Activated CD4-positive, alpha-beta T cell treated with anti-CD3 and anti-CD28 coated beads, Interleukin-2, amount 50 U/mL, for 4 hours (primary cell): ENCODE measurements at places on chromosomes 11 and 22.
A peak's percentile ranks its signal among the peaks of the same experiment; 100 is the strongest.

DNA sequence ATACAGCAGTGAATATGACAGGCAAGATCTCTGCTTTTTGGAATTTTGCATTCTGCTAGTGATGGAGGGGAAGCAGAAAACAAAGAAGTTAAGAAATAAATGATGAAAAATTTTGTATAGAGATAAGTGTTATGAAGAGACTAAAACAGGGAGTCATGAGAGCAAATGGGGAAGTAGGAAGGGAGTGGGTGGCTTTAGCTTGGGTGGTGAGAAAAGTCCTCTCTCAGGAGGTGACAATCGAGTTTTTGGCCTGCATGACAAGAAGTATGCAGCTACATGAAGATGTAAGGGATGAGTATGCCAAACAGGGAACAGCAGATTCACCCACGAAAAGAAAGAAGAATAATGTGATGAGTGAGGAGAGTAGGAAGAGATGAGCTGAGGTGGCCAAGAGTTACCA, 80.7 kb upstream of the MPPED2 start:
- no peak for DNase-seq

DNA sequence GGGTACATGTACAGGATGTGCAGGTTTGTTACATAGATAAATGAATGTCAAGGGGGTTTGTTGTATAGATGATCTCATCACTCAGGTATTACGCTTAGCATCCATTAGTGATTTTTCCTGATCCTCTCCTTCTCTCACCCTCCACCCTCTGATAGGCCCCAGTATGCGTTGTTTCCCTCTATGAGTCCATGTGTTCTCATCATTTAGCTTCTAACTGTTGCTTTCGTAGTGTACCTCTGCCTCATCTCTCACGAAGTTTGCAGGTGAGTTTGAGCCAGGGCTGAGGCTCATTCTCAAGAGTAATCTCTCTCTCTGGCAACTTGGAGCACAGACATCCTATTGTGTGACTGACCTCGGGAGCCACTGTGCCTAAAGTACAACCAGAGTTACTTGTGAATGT, 4.7 kb upstream of the HBE1 start:
- no peak for DNase-seq

GRCh38 chr22:30767661-30768060, 73.0 kb downstream of the OSBP2 start:
- no peak for DNase-seq

DNA sequence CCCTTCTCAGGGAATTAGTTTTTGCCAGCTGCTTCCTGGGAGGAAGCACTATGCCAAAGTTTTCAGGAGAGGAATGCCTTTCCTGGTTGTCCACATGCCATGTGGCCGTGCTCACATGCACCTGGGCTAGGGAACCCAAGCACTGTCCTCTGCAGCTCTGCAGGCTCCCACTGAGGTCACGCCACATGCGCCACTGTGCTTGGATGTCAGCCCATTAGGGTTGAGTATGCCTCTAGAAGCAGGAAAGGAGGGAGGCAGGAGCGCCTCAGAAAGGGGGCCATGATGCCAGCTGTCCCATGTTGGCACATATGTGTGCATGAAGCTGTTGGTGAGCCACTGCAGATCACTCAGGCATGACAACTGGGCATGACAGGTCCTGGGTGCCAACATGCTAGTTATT, 81.6 kb upstream of the SUSD2 start:
- DNase-seq, result no peak

GRCh38 chr11:37632748-37633147, 1034.7 kb upstream of the RAG2 start:
- no peak for DNase-seq

GRCh38 chr11:18802381-18803257, 11.0 kb upstream of the PTPN5 start:
- DNase-seq, result peak; percentile 15

- no peak for DNase-seq
Observed at GRCh38 chr22:35301372-35301874, 1.7 kb downstream of the TOM1 start.

DNA sequence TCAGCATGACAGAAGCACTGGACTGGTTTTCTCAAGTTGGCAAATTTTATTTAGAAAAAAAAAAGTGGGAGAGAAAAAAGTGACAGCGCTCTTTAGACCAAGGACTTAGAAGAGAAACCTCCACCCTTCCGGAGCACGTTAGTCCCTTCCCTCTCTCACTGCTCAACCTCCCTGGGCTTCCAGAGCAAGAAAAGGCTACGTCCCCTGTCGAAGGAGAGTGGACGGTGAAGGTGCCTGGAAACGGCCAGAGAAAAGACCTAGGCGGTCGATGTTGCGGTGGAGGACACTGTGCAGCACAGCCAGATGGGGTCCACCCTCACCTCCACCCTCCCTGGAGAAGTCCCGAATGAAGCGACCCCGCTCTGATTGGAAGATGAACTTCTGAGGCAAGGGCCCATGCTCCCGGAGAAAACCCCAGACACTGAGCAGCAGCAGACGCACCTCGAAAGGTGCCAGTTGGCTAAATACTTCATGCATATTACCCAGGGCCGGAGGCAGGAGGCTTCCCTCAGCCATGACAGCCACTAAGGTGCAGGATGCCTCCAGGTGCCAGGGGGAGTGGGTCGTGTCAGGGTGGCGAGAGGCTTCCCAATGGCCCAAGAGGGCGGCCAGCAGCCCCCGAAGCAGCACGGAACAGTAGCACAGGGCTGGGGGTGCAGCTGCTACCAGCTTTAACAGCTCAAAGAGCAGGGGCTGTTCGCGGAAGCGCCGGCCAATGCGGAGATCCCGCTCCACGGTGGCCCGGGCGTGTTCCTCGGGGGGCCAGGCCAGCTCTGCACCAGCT, 604 bp upstream of the GANAB start:
- DNase-seq, result no peak

DNA sequence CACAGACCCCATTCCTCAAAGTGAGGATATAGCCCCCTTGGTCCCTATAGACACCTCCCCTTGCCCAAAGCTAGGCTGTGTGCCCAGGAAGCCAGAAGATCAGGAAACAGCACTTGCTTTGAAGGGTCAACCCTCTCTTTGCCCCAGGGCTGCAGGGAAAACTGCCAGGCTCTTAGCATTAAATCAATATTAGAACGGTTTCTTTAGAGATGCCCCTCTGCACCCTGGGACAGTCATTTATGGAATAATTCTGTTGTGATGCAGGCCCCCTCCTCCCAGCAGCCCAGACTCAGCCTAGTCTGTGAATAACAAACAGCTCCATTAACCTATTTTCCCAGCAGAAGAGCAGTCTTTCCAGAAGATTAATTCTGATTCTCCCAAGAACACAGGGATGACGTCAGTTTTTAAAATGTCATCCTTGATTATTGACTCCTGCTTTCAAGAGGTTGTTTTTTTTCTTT, 11.6 kb upstream of the CAPN5 start:
- DNase-seq, result no peak

- DNase-seq, result no peak
Observed at GRCh38 chr22:29635734-29636357, 32.4 kb downstream of the NF2 start.

GRCh38 chr22:44369293-44369661, 56.5 kb upstream of the SHISAL1 start:
- DNase-seq, result no peak

- DNase-seq, result no peak
Observed at GRCh38 chr11:92227230-92227814, 2.7 kb downstream of the FAT3 start.

DNA sequence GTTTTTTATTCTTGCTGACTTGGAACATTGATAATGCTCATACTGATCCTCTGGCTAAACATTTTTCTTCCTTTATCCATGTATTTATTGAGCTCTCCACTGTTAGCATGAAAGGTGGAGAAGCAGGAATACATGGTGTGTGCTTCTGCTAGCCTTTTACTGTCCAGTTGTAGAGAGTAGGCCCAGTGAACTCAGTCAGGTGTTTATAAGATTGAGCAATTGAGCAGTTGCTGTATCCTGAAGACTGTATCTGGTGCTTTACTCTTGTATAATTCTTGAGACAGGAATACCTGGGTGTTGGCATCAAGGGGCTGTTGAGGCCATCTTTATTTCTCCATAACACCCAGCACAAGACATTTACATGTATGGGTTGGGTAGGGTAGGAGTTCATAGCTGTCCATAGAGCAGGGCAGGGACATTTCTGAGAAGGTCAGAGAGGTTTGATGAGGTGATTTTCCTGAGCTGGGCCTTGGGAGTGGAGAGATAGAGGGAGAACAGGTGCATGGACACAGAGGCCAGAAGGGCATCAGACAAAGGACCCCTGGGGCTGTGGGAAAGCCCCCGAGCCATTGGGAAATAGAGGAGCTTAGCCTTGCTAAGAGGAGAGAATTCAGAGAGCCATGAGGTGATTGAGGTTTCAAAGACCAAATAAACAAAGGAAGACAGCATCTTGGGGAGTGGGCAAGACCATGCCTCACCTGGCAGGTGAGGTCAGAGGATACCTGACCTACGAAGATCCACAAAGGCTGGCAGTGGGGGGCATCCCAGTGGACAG, 155.5 kb downstream of the TEAD1 start:
- no peak for DNase-seq

GRCh38 chr22:49320714-49321476, 506.8 kb downstream of the BRD1 start:
- DNase-seq, result no peak

GRCh38 chr11:335779-336658, 15.4 kb upstream of the IFITM3 start:
- no peak for DNase-seq

GRCh38 chr11:62472063-62472884, 53.4 kb downstream of the SCGB1A1 start:
- no peak for DNase-seq

DNA sequence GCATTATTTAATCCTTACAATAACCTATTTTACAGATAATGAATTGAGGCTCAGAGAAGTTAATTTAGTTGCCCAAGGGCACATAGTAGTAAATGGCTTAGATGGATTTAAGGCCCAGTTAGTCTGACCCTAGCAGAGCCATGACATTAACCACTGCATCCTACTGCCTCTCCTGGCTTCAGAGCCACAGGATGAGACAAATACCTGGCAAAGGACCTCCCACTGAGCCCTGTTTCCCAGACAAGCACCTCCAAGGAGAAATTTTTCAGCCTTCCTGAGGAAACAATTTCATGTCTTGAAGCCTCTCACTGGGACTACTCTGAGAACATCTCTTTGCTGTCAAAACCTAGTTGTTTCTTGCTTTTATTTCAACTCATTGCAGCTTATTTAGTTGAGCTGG, 28.4 kb downstream of the IZUMO1R start:
- no peak for DNase-seq
